ENCODE measurements at places on chromosomes 2 and 18. TPM values are rescaled to one million over a fixed set of nuclear protein-coding genes. Genes with fewer than 3 reads are reported as not detected.

CTIF gene
- 137 TPM for total RNA-seq

TMX3 gene
- total RNA-seq, result 29.0 TPM

HRH4 gene
- total RNA-seq, result 0.13 TPM

- no peak for DNase-seq
- H3K4me3 ChIP-seq, result no peak overlapping the region
- no peaks in the 10 kb centered on the region for H3K27me3 ChIP-seq
- H3K36me3 ChIP-seq, result no peaks in the 10 kb centered on the region
- H3K27ac ChIP-seq, result no peak overlapping the region
- peaks cover 22% of the 10 kb centered on the region for H3K4me1 ChIP-seq
Observed at GRCh38 chr2:107807988-107808387, 18.7 kb upstream of the RGPD4 start.

DNA sequence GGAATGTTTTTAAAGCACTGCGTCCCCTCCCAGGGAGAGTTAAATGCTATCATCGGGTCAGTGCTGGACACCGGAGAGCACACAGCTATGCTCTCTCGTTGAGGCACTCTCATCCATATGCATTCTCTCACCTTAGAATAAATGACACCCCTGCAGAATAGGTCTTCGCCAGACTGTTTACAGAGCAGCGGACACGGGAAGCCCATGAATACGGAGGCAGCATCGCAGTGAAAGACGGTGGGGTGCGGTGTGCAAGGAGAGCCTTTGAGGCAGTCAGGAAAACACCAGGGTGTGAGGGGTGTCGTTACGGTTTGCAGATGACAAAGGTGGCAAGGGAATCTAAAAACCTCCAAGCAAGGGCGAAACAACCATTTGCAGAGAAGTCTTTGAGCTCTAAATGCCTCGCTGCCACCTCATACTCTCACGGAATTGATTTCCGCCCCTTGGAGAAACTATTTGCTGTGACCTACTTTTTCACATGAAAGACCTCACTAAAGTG lies 169.2 kb upstream of the FHL2 start:
- H3K27ac ChIP-seq, result no peak overlapping the region
- no peaks in the 10 kb centered on the region for H3K27me3 ChIP-seq
- DNase-seq, result no peak
- peaks cover 13% of the 10 kb centered on the region for H3K4me1 ChIP-seq
- H3K4me3 ChIP-seq, result no peak overlapping the region
- no peaks in the 10 kb centered on the region for H3K36me3 ChIP-seq

All from esophagus muscularis mucosa (tissue), 4 donors.